Stimulated activated CD4-positive, alpha-beta T cell treated with anti-CD3 and anti-CD28 coated beads, TNF-alpha, amount 100 ng/mL, for 1 hour (primary cell): ENCODE measurements at places on chromosomes 6 and 20.

- DNase-seq, result no peak
Observed at GRCh38 chr6:153129873-153130514, 1.1 kb downstream of the RGS17 start.

GRCh38 chr20:58906894-58907293 is 54.4 kb downstream of the GNAS start:
- no peak for DNase-seq

DNA sequence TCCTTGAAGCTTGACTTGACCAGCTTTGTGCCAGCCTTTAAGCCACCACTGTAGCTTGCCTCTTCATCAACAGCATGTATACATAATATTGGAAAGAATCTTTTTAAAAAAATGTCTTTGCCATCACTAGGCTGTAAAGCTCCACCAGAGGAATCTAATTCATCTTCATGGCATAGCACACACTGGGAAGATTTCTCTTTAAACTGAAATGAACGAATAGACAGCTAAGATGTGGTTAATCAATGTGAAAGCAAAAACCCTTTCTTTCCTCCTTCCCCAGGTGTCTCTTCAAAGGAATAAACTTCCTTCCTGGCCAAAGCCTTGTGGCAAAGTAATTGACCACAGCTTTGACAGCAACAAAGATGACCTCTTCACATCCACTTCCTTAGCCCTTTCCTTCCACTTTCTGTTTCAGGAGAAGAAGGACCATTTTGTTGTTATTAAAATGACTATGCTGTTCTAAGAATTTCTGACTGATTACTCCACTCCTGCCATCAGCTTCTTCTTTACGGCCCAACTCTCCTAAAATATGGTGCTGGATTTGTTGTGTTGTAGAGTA is 428.7 kb upstream of the SOX4 start:
- no peak for DNase-seq

- peak; percentile 28 for DNase-seq
Observed at GRCh38 chr20:25987073-25987927, 290.6 kb upstream of the ZNF337 start.

- DNase-seq, result no peak
Observed at GRCh38 chr6:49713346-49713745, at the start of gene CRISP2. CRISP2 (minus strand) TSS chr6:49713543; CDS start chr6:49709196, 4,347 bp downstream.

- DNase-seq, result no peak
Observed at GRCh38 chr6:143953922-143954321, 54.1 kb downstream of the PLAGL1 start.

GRCh38 chr6:38973178-38974057 is 75.2 kb upstream of the GLP1R start:
- DNase-seq, result no peak

GRCh38 chr6:2230659-2231277 is 14.6 kb downstream of the GMDS start:
- no peak for DNase-seq

DNA sequence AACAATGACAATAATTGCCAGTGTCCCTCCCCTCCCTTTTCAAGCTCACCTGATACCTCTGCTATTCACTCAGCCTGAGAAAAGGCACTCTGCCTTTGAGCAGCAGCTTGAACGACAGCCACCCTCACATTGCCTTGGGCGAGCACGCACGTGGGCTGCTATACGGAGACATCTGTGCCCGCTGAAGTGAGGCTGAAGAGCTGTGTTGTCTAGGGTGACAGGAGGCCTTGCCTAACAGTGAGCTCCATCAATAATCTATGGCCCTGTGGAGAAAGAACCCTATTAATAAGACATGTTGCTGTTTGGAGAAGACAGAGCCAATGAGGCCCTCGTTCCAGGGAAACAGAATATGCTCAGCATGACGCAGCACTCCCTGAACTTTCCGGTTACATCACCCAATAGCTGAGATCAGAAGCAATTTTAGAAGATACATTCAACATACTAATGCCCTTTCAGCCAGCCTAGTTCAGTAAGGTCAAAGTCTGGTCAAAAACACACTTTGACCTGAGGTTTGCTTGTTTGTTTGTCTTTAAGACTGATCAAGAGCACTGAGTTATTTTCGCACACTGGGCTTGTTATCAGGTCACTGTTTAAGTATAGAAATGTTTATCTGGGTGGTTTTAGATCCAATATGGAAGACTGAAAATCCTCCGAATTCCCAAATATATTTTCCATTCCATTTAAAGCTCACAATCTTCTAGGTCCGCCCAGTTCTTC is 30.6 kb downstream of the RBM24 start:
- DNase-seq, result no peak

DNA sequence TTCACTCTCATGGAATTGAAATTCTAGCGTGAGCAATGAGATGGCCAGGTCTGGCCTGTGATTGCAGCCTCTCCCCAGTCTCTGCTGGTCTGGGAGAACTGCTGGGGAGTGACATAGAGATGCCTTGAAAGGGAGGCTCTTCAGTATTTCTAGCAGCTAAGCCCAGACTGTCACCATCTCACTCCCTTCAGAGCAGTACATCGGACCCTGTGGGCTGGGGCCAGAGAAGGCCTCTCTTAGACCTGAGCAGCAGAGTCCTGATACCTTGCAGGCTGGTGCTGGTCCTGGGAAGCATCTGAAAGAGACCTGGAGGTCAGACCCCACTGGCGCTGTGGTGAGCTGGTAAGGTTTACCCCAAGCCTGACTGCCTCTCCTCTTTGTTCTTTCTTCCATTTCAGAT is 87.4 kb downstream of the TCP11 start:
- DNase-seq, result no peak

DNA sequence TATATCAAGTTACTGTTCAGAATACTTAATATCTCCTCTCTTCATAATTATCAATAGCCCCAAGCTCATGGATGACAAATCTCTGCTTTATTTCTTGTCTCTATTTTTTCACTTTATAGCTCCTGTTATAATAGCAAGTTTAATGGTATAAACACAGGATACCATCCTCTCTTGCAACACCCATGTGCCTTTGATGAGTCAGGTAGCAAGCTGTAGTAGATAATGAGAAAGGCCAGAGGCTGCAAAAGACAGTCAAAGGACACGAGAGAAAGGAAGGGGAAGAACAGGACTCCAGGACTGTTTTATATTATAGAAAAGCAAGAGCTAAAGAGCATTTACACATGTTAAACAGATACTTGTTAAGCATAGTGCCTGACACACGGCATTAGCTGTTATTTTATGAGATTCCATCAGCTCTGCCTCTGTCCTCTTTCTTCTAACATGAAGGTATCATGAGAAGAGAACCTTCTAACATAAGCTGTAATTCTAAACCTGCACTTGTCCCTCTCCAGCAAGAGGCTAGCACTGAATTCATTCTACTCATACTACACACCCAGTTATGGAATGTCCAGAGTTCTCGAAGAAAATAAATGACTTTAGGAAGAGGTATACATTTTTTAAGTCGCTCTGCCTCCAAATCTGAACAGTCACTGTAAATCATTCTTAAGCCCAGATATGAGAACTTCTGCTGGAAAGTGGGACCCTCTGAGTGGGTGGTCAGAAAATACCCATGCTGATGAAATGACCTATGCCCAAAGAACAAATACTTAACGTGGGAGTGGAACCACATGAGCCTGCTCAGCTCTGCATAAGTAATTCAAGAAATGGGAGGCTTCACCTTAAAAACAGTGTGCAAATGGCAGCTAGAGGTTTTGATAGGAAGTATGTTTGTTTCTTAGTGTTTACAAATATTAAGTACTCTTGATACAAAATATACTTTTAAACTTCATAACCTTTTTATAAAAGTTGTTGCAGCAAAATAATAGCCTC is 45.0 kb downstream of the NT5E start:
- DNase-seq, result no peak

GRCh38 chr6:33073431-33073871 is at the start of gene HLA-DPA1:
HLA-DPA1 (minus strand) TSS chr6:33073649.
- no peak for DNase-seq

GRCh38 chr6:112634376-112634775 is 287.2 kb downstream of the RFPL4B start:
- DNase-seq, result no peak
